ENCODE measurements at places on chromosomes 2 and 18.

GRCh38 chr2:238187618-238188548, 15.6 kb downstream of the ILKAP start:
- no peak for DNase-seq

DNA sequence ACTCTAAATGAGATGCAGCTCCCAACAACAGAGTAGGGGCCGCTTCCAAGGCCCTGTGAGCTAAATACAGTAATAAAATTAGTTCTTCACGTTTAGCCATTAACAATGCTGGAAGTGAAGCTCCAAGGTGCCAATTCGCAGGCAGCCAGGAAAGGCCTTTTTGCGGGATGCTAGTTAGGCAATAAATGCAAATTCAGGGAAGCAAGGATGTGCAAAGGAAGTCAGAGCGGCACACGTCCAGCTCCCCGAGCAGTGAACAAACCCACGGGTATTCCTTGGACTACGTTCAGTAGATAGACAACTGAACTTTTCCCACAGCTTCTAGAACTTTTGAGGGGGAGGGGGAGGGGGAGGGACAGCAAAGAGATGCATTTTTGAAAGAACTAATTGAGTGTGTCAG, 6.9 kb downstream of the ZNF516 start:
- DNase-seq: no peak

GRCh38 chr2:166934817-166935216, 46.5 kb downstream of the XIRP2 start:
- DNase-seq: no peak

DNA sequence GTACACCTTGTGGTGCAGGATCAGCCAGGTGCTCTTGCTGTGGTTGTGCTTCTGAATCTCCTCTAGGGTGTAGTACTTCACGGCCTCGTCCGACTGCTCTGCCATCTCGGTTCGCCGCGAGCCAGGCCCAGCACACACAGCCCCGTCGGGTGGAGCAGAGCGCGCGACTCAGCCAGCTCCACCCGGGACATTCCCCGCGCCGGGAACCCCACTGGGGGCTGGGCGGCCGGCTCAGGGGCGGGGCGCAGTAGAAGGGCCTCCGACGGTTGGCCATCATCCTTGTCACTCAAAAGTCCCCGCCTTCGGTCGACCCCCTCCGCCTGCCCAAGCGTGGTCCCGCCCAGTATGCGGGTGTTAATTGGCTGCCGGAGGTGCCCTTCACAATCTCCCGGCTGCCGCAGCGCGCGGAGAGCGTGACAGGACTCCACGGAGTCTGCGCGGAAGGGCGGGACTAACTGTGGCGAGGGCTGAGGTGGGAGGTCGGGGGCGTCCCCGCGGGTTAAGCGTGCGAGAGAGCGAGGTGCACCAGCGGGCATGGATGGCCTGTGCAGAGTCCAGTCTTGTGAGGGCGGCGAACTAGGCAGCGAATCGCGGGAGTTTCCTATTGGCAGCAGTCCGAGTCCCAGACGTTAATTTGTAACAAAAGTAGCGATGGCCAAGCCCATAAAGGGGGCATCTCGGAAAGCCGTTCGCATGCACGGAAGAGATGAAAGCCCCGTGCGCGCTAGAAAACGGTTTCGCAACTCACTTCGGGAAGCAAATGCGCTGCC, at the start of gene CYB5A:
Gene CYB5A, minus strand, starts transcription at position 193 of the 770 bp plus-strand sequence. Its CDS starts 88 bp downstream, at position 105.
- peak; percentile 98 for DNase-seq

DNA sequence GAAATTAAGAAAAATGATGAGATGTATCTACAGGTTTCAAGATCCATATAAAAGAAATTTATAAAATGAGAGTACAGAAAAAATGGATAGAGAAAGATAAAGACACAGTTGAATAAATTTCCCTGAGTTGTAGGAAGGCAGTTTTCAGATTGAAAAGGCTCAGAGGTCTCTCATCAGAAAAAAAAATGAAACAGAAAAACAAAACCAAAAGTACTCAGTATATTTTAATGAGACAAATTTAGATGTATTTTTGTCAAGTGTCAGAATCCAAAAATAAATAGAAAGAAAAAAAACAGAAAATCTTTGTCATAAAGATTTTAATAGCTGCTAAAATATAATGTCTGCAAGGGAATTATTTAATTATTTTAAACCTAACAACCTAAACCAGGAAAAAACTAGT, 520.5 kb downstream of the KCNJ3 start:
- no peak for DNase-seq

GRCh38 chr2:45452866-45453265, 158.2 kb downstream of the SRBD1 start:
- no peak for DNase-seq

DNA sequence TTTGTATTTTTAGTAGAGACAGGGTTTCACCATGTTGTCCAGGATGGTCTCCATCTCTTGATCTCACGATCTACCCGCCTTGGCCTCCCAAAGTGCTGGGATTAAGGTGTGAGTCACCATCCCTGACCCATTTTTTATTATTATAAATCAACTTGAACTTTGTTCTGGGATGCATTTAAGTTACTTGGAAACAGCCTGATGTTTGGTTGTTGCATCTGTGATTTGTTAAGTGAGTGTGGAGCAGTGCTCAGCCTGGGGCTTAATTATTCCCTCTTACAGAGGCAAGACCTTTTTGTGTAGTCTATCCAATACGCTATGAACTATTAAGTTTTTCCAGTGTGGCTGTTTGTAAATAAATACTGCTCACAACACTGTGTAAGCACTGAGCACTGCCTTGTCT, 32.6 kb downstream of the MTA3 start:
- no peak for DNase-seq

GRCh38 chr2:17805166-17805565, 11.1 kb upstream of the MSGN1 start:
- no peak for DNase-seq
